Activated naive CD4-positive, alpha-beta T cell treated with anti-CD3 and anti-CD28 coated beads, Interleukin-2, amount 10 ng/mL, durations not matched to agents 7 days and 5 days (primary cell): ENCODE measurements at places on chromosomes 13 and 19.
A peak's percentile ranks its signal among the peaks of the same experiment; 100 is the strongest.

DNA sequence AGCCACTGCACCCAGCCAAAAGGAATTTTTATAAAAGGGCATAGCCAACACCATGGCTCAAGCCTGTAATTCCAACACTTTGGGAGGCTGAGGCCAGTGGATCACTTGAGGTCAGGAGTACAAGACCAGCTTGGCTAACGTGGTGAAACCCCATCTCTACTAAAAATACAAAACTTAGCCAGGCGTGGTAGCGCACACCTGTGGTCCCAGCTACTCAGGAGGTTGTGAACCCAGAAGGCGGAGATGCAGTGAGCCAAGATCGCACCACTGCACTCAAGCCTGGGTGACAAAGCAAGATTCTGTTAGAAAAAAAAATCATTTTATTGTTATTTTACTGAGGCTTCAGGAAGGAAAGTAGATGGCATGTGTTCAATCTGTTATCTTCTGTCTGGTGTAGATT, 31.3 kb upstream of the FOXO1 start:
- DNase-seq: no peak

- no peak for DNase-seq
Observed at GRCh38 chr19:11995174-11995573, 30.3 kb downstream of the ZNF763 start.

GRCh38 chr19:48445256-48445605, 552 bp upstream of the GRWD1 start:
- no peak for DNase-seq

GRCh38 chr13:92829930-92830329, 396.7 kb upstream of the GPC6 start:
- no peak for DNase-seq

DNA sequence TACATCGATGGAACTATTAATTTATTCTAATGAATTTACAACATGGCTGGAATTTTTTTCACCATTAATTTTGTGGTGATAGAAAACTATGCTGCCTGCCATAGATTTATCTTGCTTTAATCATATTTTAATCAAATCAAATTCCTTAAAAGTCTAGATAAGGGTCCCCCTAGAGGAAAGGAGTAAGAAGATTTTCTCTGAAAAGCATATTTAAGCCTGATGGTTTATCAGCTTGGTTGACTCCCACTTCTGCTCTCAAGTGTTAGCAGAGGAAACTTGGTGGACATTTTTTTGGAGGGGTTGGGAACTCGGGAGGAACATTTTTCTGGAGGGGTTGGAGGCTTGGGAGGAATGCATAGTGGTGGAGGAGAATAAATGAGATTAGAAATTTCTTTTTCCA, 253.3 kb downstream of the KCNRG start:
- no peak for DNase-seq

DNA sequence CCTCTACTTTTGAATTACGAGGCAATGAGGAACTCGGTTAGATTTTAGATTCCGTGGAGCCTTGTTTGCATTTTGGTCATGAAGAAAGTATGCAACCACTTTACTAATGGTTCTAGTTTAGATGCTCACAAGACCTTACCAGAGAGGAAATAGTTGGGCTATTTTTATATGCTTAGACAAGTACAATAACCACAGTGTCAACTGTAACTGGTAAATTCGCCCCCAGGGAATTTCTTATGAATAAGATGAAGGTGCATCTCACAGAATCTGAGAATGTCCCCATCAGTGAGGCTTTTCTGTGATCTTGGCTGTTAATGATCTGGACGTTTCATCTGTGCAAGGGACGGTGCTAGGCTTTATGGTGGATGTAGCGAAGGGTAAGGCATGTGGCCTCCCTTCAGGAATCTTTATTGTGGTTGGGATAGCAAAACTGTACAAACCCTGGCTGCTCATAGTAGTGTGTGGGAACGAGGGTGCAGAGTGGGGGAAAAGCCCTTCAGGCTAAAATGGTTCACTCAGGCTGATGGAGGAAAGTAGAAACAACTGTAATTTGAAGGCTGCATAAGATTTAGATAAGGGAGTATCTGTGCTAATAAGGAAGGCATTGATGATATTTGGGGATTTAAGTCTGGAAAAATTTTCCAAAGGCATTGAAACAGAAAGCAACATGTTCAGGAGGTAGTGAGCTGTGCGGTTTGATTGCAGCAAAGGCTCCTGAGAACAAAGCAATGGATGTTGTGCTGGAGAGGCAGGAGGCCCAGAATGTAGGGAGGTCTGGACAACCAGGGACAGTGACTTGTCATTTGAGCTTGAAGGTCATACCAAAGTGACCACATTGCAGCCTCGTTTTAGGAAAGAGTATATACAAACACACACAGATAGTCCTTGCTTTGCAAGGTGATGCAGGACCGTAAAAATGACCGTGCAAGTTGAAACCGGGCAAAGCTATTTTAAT, 28.4 kb downstream of the UBAC2 start:
- no peak for DNase-seq

DNA sequence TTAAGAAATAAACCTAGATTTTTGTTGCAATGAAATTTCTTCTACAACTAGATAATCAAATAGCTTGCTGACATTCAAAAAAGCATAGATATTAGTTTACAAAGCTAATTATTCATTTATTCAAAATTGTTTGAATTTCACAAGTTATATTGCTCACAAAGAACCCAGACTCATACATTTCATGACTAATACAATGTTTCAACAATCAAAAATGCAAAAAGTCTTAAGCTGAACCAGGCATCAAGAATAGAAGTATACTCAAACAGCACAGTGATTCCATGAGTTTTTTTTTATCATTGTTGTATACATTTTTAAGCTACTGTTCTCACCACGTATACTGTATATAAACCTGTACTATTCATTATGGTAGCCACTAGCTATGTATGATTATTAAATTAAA, 51.0 kb downstream of the DIAPH3 start:
- no peak for DNase-seq

- peak; percentile 75 for DNase-seq
Observed at GRCh38 chr19:10230861-10231611, at the start of gene S1PR2. Gene S1PR2 (minus strand): TSS chr19:10231331. CDS start chr19:10224905, 6,426 bp downstream.
